CD8-positive, alpha-beta memory T cell (primary cell): ENCODE measurements at places on chromosomes 1 and 21.

DNA sequence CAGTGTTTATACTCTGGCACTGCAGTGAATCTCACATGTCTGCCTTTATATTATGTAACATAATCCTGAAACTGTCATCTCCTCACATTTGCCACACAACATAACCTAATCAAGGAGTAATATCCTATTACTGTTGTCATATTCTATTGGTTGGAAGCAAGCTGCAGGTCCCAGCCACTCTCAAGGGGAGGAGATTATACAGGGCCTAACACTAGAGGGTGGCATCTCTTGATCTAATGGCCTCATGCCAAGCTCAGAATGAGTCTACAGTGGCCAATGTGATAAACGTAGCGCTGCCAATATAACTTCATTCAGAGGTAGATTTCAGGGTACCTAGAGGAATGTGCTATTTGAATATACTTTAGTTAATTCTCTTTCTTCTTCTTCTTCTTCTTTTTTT, 166.8 kb downstream of the BACH1 start:
- no peak for DNase-seq

- no peak for DNase-seq
These were observed 112.6 kb downstream of the PAX7 start for GRCh38 chr1:18743233-18743632.

DNA sequence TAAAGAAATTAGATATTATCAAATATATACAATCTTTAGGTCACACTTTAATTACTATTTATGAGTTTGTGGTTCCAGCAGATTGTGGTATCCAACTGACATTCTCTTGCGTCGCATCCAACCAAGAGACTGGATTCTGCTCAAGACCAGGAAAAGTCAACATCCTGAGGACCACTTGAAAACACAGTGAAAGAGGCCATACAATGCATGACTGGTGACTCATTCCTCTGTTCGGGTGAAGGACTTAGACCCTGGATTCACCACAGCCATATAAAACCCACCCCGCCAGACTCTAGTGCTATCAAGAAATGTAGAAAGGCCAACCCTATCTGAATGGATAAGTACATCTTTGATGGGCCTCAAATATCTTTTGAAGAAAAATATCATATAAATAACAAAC, 14.5 kb upstream of the CFHR4 start:
- no peak for DNase-seq

DNA sequence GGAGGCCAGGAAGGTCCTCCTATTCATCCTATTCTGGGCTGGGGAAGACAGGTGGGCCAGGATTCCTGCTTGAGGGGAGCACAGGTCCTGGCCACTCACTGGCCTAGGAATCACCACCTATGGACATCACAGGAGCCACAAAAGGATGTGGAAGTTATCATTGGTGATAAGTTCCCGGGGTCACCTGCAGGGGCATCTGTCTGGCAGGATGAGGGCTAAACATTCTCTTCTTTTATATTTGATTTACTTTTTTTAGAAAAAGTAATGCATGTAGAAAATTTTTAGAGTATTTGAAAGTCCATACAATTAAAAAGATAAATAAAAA, 33.2 kb upstream of the KIAA0040 start:
- DNase-seq = no peak

DNA sequence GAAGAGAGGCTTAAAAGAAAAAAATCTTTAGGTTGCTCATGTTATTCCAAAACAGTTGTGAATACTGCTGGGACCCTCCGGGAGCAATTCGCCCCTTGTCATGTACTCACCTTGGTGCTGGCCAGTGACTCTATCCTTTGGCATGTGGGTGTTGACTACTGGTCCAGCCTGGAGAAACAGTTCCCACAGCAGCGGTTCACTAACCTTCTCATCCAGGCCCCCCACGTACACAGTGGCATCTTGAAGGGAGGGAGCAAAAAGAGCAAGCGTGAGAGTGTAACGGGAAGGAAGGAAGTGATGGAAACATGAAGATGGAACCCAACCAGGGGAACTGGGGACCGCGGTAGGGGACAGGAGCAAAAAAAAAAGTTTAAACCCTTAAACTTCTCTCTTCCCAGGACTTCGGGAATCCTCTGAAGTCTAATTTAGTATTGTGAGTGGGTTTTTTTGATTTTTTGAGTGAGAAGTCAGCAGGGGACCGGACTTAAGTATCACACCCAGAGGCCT, 494 bp downstream of the SF3B4 start:
- no peak for DNase-seq

DNA sequence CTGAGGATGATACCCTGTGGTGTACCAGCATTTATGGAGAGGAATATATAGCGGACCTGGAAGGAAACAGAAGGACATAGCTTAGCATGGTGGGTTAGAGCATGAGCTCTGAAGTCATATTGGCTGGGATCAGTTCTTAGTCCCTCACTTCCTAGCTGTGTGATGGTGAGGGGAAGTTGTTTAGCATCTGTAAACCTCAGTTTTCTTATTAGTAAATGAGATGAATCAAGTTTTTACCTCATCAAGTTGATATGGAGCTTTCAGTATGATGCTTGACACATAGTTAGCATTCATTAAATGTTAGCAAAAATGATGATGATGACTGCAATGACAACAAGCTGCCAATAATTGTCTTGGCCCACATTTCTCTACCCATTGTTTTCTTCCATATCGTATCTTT, 84.8 kb downstream of the NEK7 start:
- no peak for DNase-seq

GRCh38 chr21:36247316-36248010, 72.5 kb upstream of the MORC3 start:
- no peak for DNase-seq

GRCh38 chr1:245589316-245589715, 434.5 kb downstream of the KIF26B start:
- DNase-seq = no peak

DNA sequence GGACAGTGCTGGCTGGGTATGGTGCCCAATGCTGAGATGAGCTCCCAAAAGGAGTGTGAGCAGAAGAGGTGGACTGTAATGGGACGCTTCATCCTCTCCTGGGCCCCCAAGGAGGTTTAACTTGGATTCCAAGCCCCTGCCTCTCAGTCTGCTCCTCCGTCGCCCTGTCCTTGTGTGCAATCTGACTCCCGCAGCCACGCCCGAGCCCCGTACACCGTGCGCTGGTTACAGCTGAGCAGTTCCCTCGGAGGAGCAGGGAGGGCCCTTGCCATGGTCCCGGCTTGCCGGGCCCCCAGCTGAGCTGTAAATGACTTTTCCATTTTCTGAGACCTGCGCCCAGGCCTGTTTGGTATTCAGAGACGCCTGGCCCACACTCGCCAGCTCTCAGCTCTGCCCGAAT, 53.7 kb downstream of the PAX7 start:
- no peak for DNase-seq

GRCh38 chr21:31446226-31446855, 102.3 kb upstream of the TIAM1 start:
- peak; percentile 44 for DNase-seq

- no peak for DNase-seq
These were observed 9.2 kb downstream of the VANGL1 start for GRCh38 chr1:115650961-115651360.
